Fibroblast of the aortic adventitia (primary cell): ENCODE measurements at places on chromosomes 12 and 14. TPM values are rescaled to one million over a fixed set of nuclear protein-coding genes. Genes with fewer than 3 reads are reported as not detected.

SLC8A3 gene
- total RNA-seq: not detected in 2 replicates

PZP gene
- not detected in 2 replicates for total RNA-seq

CLEC4D gene
- total RNA-seq: not detected in 2 replicates

C3AR1 gene
- total RNA-seq: 0.18 TPM in 1 of 2 replicates, not detected in the other

FIGNL2 gene
- total RNA-seq: 0.18 TPM in 1 of 2 replicates, not detected in the other

GRIP1 gene
- total RNA-seq: 0.90 and 4.4 TPM in 2 replicates

NGB gene
- not detected in 2 replicates for total RNA-seq

OTOGL gene
- 0.16 and 0.27 TPM in 2 replicates for total RNA-seq

ELK3 gene
- total RNA-seq: 18.6 and 75.0 TPM in 2 replicates

P2RX2 gene
- not detected in 2 replicates for total RNA-seq

AGAP2 gene
- 0.25 and 0.27 TPM in 2 replicates for total RNA-seq

OASL gene
- total RNA-seq: 0.33 TPM in 1 of 2 replicates, not detected in the other

LRFN5 gene
- total RNA-seq: 12.1 and 12.8 TPM in 2 replicates

GPX2 gene
- not detected in 2 replicates for total RNA-seq

MYF6 gene
- total RNA-seq: not detected in 2 replicates

PAX9 gene
- 0.18 TPM in 1 of 2 replicates, not detected in the other for total RNA-seq

RDH5 gene
- 13.3 and 17.7 TPM in 2 replicates for total RNA-seq

CRACR2A gene
- total RNA-seq: 4.8 and 16.8 TPM in 2 replicates

GALNT8 gene
- total RNA-seq: 0.90 TPM in 1 of 2 replicates, not detected in the other

SVOP gene
- total RNA-seq: not detected in 2 replicates

TSPAN9 gene
- 8.1 and 19.4 TPM in 2 replicates for total RNA-seq

CEP170B gene
- total RNA-seq: 8.2 and 18.2 TPM in 2 replicates

KRT81 gene
- total RNA-seq: not detected in 2 replicates

LDHB gene
- total RNA-seq: 579 and 828 TPM in 2 replicates

HOXC6 gene
- 0.09 and 0.90 TPM in 2 replicates for total RNA-seq

KLRK1 gene
- total RNA-seq: not detected in 2 replicates

TPH2 gene
- total RNA-seq: not detected in 2 replicates

KLRG1 gene
- 1.2 TPM in 1 of 2 replicates, not detected in the other for total RNA-seq

OTX2 gene
- not detected in 2 replicates for total RNA-seq

KRT74 gene
- total RNA-seq: not detected in 2 replicates

CPNE6 gene
- total RNA-seq: not detected in 2 replicates

LALBA gene
- total RNA-seq: not detected in 2 replicates

EXD2 gene
- 10.8 and 12.1 TPM in 2 replicates for total RNA-seq

BEGAIN gene
- 0.18 and 0.33 TPM in 2 replicates for total RNA-seq

TRIM9 gene
- 0.49 and 1.6 TPM in 2 replicates for total RNA-seq

TDP1 gene
- total RNA-seq: 6.1 and 28.7 TPM in 2 replicates

TAS2R31 gene
- total RNA-seq: 6.2 and 13.6 TPM in 2 replicates

CLEC7A gene
- total RNA-seq: not detected in 2 replicates

TMEM132C gene
- total RNA-seq: not detected in 2 replicates

OVCH1 gene
- 0.08 and 0.27 TPM in 2 replicates for total RNA-seq

CFAP251 gene
- total RNA-seq: 2.3 and 8.8 TPM in 2 replicates

ALX1 gene
- total RNA-seq: 0.63 and 1.2 TPM in 2 replicates

PRKCH gene
- total RNA-seq: 4.2 and 17.0 TPM in 2 replicates

ZBTB1 gene
- total RNA-seq: 56.5 and 76.9 TPM in 2 replicates

KRT79 gene
- not detected in 2 replicates for total RNA-seq
